ENCODE measurements at places on chromosomes 3 and 15.

DNA sequence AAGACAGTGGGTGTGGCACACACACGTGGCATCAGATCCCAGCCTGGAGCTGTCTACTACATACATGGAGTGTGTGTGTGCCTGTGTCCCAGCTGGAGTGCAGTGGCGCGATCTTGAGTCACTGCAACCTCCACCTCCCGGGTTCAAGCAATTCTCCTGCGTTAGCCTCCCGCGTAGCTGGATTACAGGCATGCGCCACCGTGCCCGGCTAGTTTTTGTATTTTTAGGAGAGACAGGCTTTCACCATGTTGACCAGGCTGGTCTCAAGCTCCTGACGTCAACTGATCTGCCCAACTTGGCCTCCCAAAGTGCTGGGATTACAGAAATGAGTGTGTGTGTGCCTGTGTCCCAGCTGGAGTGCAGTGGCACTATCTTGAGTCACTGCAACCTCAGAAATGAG lies 108.8 kb downstream of the IL12A start:
- DNase-seq = no peak

DNA sequence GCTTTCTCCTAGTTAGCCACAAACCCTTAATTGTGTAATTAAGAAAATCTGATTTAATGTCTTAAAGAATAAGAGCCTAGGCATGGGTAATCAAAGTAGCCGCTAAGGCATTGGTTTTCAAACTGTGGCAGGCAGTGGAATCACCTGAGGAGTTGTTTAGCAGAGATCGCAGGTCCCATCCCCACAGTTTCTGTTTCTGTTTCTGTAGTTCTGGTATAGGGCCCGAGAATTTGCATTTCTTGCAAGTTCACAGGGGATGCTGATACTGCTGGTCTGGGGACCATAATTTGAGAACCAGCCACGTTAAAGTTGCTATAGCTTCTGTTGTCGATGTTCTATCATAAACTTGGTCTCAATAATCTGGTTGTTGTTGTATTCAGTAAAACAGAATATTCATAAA lies 204.3 kb downstream of the ALCAM start:
- DNase-seq = no peak

DNA sequence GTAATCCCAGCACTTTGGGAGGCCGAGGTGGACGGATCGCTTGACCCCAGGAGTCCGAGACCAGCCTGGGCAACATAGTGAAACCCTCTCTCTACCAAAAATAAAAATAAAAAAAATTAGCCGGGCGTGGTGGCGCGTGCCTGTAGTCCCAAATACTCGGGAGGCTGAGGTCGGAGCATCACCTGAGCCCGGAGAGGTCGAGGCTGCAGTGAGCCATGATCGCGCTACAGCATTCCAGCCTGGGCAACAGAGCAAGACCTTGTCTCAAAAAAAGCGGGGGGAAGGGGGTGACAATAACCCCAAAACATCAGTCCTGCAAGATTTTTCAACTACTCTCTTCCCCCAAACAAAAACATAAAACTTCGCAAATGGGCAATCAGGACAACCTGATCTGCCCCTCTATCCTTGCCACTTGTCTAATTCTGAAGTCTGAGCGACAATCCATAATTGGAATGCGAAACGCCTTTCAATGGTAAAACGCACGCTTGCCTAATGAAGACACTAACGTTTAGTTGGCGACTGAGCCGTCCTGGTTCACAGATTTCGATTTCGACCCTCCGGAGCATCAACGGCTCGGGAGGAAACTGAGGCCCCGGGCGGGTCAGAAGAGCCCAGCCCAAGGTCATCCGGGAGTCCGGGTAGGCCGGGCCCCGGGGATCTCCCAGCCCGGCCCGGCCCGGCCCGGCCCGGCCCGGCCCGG lies 868 bp downstream of the BTBD1 start:
- no peak for DNase-seq

DNA sequence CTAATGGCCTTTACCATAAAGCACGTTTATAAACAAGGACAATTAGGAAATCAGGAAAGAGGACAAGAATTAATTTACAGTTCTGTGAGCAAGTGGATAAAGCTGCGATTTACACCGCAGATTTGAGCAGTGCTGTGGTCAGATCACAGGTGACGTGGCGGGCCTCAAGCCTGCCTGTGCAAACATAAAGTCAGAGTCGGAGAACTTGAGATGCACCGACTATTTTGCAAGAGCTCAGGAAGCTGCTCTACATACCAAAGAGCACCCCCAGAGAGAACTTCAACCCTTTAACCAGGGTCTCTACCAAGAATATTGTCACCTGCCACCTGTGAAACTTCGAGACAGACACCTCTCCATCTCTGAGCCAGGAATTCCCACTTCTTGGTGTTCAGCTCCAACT lies 35.7 kb downstream of the MECOM start:
- no peak for DNase-seq

- no peak for DNase-seq
Measured at GRCh38 chr3:185028121-185028520, 124.7 kb downstream of the C3orf70 start.

GRCh38 chr15:50828610-50829206 lies 63.2 kb upstream of the SPPL2A start:
- no peak for DNase-seq

DNA sequence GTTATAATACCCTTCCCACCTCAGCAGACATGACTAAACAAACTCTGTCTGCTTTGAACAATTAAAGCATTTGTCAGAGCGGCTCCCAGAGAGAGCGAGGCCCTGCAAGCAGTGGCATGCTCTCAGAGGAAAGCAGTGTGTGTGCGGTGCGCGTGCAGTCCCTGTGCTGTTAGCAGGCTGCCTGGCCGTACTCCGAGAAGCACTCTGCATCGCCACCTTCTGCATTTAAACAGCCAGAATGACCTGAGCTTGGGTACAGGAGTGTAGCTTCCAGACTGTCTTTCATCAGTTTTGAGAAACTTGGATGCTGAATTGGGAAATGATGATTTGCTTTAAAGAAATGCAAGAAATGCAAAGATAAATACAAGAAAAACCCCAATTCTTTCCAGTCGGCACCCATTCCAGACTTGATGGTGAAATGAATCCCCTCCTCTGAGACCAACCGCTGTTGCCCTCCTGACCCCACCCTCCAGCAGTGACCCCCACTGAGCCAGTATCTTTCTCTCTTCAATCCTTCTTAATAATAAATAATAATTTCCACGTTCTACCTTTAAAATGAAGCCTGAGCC lies 113.5 kb downstream of the VGLL4 start:
- no peak for DNase-seq
